ACHN (cell line): ENCODE measurements at places on chromosomes 6 and 20.

GRCh38 chr6:135496800-135497411, 634 bp downstream of the AHI1 start:
- peak; percentile 21 for DNase-seq

DNA sequence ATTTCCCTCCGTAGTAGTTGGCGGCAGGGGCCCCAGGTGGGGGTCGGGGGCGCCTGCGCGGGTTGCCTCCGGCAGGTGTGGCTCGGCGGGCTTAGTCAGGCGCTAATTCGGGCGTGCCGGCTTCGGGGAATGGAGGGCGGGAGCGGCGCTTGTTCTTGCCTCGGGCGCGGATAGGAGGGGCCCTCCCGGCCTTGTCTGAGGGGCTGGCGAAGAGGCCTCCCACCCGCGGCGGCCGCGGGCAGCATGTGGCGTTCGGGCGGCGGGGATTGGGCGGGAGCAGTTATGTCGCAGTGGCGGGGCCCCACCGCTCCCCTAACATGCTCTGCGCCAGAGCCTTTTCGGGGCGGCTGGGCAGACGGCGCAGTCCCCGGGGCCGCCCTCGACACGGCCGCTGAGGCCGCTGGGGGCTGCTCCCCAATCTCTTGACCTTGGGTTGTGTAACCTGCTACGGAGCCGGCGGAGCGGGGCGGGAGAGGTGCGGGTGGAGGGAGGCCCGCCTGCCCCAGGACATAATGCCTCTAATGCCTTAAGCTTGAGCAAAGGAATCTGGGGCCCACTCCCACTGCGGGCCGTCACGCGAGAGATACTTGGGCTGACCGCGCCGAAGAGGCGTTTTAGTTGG, 1.1 kb downstream of the AMD1 start:
- DNase-seq = peak; percentile 33

DNA sequence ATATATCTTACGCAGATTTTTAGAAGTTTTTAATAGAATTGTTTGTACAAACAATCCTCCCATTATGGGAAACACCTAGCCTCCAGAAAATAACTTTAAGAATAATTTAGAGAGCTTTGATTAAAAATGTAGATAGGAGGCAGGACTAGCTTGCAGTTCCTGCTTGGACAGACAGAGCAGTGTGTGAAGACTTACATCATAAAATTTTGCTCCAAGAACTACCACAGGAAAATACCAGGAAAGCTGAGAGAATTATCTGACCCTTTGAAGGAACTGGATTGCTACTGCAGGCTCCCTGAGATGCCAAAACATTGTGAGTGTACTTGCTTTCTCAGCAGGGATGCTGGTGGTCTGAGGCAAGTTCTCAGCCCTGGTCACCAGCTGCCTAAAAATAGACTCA, 64.2 kb downstream of the EYS start:
- no peak for DNase-seq

- DNase-seq = no peak
Measured at GRCh38 chr6:118403036-118403435, 145.1 kb upstream of the PLN start.

- no peak for DNase-seq
Measured at GRCh38 chr6:8859501-8859900, 424.2 kb upstream of the SLC35B3 start.

DNA sequence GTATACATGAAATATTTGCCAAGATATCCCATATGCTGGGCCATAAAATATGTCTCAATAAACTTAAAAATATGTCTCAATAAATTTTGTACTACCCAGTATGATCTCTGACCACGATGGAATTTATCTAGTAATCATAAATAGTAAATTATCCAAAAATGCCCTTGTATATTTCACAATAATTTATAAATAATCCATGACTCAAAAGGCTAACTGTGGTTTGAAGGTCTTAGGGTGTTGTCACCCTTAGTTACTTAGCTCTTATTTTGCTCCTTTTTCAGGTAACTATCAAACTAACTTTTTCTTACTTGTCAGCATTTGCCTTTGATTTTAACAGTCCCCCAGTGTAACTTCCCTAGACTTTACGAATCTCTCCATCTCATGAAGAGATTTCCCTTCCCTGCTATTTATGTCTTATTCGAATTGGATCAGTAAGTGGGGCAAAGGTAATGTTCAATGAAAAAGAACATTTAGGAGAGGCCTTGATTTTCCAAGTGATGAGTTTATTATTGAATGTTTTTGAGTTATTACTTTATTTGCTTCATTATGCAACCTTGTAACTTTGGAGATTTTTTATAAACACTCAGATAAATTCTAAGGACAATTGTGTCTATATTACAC, 109.0 kb upstream of the THBS2 start:
- DNase-seq = no peak

GRCh38 chr6:62775427-62776022, 435.7 kb upstream of the FKBP1C start:
- peak; percentile 34 for DNase-seq

GRCh38 chr6:6660339-6661045, 72.0 kb downstream of the LY86 start:
- no peak for DNase-seq

DNA sequence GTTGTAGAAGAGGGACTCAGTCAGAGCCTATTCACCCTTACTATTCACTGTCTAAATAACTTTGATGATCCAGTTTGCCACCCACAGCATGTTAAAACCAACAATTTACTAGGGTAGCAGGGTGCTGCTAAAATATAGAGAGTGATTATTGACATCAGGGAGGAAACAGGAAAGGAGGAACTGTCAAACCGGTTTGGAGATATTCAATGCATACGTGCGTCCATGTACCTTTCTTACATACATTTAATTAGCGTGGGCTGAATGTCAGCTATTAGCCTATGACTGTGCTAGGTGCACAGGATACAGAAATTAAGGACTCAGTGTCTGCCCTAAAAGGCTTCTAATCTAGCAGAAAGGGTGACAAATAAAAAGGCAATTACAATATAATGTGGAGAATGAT, 57.2 kb downstream of the IL20RA start:
- no peak for DNase-seq

- DNase-seq = no peak
Measured at GRCh38 chr6:39102821-39103136, 12.2 kb downstream of the SAYSD1 start.
